NT2/D1 (cell line): ENCODE measurements at places on chromosomes 11 and 22.

- DNase-seq: no peak
These were observed 9.5 kb downstream of the PPARA start for GRCh38 chr22:46159777-46160176.

- DNase-seq: no peak
These were observed 55.1 kb downstream of the IRAG1 start for GRCh38 chr11:10638316-10638925.

- peak; percentile 5 for DNase-seq
These were observed 759 bp downstream of the DESI1 start for GRCh38 chr22:41619979-41620588.

DNA sequence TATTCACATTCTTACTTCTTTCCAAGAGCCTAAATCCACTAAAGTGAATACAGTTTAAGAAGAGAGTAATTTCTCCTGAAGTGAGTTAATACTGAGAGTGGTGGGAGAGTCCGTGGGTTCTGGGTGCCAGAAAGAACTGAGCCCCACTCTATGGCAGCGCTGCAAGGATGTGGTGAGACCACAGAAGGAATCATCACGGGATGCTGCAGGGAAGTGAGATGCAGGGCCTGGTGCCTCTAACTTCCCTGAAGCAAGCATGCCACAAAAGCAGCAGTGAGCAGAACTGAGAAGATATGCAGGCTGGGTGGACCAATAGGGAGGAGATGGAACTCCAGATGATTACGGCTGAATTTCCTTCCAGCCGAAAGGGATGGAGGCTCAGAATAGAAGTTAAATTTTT is 5.0 kb upstream of the MMP12 start:
- DNase-seq: no peak

DNA sequence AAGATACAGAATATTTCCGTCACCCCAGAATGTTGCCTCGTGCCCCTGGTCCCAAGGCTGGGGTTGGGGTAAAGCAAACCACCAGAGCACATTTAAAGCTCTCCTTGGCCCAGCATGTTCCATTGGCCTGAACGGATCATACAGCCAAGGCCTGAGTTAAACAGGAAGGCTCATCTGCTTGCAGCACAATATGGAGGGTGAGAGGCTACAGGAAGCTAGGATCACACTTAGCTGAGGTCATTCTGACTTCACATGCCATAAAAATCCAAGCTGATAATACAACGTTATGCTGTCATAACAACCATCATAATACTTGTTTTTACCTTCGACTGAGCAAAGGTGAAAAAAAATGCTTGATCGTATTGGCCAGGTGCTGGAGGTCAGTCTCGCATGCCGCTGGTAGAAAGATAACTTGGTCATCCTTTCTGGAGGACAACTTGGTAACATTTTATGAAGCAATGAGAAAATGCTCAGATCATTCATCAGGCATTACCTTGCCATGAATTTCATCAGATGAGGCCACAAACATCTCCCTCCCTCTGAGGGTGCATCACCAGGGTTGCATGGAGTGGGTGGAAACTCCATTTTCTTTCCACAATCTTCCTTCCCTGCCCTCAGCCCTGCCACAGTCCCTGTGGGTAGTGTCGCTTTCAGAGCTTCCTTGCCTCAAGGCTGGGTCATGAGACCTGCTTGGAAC is 31.9 kb upstream of the RTL6 start:
- DNase-seq: no peak

GRCh38 chr22:28955817-28956216 is 72.4 kb downstream of the ZNRF3 start:
- DNase-seq: no peak

- no peak for DNase-seq
These were observed 3.2 kb downstream of the CTSD start for GRCh38 chr11:1760351-1761109.

DNA sequence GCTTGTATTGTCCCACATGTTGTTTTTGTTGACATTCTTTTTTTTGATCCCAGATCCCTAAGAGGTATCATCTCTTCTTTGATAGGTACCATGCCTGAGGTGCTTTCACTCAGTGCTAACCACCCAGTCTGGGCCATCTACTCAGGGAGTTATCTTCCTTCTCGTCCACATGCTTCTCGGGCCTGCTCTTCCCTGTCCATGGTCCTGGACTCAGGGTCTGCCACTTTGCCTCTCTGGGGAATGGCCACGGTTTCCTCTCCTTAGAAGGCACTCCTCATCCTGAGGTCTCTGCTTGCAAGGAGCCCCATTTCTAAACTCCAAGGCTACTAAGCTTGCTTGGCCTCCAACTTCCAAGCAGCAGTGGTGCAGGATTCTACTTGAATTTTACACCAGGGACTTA is 227.0 kb upstream of the NCAM1 start:
- DNase-seq: peak; percentile 8

DNA sequence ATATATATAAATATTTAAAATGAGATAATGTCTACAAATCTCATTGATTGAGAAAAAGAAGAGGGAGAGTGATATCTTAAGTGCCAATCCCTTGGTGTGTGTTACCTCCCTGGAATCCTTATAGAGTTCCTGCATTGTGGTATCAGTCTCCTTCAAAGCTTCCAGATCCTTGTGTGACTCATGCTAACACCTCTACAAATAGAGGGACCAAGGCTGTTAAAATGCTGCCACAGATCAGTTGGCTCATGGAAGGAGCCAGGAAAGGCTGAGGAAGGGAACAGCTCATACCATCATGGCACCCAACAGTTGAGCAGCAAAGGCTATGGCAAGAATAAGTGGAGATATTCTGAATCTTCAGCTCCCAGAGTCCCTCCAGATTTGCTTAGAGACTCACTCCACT is 163.6 kb upstream of the ISX start:
- no peak for DNase-seq

- DNase-seq: no peak
These were observed 120.1 kb downstream of the INSC start for GRCh38 chr11:15234796-15235195.

- no peak for DNase-seq
These were observed 85.1 kb upstream of the NAV2 start for GRCh38 chr11:19627566-19627965.

DNA sequence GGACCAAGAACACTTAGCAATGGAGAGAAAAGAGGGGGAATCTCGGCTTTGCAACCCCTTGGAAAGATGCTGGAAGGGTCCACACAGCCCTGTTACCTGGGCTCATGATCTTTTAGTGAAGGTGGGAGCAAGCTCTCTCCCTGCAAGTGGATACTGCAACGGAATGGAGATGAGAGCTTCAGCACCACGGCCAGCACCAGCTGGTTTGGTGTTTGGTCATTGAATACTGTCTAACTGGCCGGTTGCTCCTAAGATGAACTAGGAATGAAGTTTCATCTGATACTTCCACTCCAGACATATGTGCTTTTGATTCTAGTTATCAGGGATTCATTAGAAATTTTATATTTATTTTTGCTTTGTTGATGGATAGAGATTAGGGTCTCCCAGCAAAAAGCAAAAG is 16.3 kb downstream of the HTR3A start:
- DNase-seq: peak; percentile 46

GRCh38 chr11:34243600-34244464 is 114.0 kb downstream of the ABTB2 start:
- DNase-seq: no peak

GRCh38 chr11:111796696-111797095 is 30.5 kb upstream of the PPP2R1B start:
- no peak for DNase-seq

DNA sequence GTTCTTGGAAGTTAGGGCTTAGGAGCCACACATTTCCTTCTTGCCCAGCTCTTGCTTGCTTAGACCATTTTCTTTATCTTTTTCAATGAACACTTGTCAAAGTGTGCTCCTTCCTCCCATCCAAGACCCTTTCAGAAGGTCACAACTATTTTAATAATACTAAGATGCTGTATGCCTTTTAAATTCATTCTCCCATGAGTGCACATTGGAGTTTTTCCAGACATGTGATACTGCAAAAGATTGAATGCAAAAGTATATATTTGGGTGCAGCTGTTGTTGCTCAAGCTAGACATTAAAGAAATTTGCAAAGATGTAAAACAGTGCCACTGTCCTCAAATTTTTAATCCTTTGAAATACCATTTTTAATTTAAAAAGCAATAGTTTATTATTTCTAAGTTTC is 69.3 kb upstream of the TNRC6B start:
- DNase-seq: no peak

- peak; percentile 49 for DNase-seq
These were observed 565 bp downstream of the GAS2L1 start for GRCh38 chr22:29306835-29307595.

DNA sequence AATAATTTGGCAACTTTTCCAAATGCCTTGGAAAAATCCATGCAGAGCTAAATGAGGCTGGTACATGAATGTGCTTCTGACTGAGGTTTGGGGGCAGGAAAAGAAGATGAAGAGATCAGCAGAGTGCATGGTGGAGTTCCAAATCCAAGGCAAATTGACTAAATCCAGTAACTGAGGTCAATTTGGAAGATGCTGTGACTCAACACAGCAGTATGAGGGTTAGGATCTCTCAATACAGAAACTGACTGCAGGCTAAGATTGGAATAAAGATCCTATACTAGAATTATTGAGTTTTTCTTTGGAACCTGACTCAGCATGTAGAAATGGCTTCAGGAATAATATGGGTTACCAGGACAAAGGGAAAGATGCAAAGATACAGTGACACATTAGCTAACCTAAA is 99.3 kb upstream of the FAT3 start:
- DNase-seq: no peak

GRCh38 chr11:114162719-114163123 is 103.2 kb downstream of the ZBTB16 start:
- no peak for DNase-seq

DNA sequence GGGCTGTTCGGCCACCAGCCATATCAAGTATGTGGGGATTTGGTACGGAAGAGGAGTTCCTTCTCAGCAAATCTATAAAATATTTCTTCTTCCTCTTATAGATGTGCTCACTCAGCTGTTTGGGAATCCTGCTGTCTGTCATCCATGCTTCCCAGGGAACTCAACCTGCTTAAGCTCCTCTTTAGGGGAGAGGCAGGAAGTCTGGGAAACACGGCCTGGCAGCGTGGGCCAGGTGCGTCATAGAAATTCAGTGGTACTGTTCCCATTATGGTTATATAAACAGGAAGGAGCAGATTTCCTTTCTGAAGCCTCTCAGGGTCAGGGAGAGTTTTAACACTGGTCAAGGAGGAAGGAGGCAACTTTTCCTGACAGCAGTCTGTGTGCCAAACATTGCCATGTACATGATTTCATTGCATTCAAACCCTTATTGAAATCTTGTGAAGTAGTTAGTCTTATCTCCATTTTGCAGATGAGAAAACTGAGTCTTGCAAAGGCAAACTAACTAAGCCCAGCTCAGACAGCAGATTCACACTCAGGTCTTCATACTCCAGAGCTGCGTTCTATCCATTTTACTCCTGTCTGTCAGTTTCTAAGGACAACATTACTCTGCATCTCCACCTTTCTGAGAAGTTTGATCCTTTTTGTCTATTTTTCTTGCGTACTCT is 35.4 kb upstream of the AMOTL1 start:
- DNase-seq: no peak

DNA sequence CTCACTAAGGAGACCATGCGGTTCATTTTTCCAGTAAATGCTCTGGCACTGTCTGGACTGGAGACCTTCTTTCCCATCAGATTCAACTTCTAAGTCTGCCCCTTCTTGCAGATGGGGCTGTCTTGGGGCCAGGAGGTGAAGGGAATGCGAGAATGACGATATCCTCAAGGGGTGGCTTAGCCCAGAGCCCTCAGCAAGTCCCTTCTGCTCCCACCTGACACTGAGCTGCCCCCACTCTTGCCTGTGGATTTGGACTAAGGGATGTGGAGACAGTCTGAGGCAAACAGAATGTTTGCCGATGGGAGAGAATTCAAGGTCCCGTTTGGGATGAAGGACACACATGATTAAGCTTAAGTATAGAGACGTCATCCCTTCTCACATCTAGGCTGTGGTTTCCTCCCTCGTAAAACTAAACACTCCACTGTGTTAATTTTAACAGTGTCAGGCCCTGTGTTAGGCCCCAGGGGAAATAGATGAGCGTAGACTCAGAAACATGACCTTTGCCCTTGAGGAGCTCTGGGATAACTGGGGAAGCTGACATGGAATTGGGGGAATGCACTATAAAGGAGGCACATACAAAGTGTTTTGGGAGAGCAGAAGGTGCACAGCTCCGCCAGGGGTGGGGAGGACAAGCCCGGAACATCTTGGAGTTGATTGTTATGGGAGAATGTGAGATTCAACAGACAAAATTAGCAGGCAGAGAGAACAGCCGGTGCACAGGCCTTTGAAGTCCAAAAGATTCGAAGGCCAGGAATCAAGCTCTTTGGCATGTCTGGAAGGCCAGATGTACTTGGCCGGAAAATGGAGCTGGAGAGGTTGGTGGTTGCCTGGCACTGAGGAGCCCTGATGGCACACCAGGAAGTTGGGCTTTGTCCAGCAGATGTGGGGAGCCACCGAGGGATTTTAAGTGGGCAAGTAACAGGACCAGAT is 71.6 kb downstream of the ST3GAL4 start:
- no peak for DNase-seq

- DNase-seq: no peak
These were observed 16.2 kb downstream of the MADD start for GRCh38 chr11:47285969-47286770.

GRCh38 chr11:32698579-32698978 is 95.9 kb downstream of the CCDC73 start:
- DNase-seq: no peak

- DNase-seq: no peak
These were observed 3.7 kb downstream of the ADAMTS15 start for GRCh38 chr11:130452176-130452575.

- DNase-seq: no peak
These were observed 799 bp upstream of the CDC42BPG start for GRCh38 chr11:64845129-64845775.

DNA sequence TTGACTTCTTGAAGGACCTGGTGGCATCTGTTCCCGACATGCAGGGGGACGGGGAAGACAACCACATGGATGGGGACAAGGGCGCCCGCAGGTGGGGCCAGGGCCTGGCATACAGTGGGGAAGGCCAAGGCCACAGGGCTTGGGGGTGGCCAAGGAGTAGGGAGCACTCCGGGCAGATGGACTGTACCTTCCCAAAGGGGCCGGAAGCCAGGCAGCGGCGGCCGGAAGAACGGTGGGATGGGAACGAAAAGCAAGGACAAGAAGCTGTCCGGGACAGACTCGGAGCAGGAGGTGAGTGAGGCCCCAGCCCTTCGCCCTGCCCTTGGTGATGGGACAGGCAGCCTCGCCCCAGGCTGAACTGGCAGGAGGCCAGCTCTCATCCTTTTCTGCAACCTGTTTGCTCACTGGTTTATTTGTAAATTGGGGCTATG is 1.2 kb downstream of the DRAP1 start:
- no peak for DNase-seq
